ENCODE measurements at places on chromosomes 3 and 15. TPM values are rescaled to one million over a fixed set of nuclear protein-coding genes. Genes with fewer than 3 reads are reported as not detected.

GRCh38 chr3:61541694-61542093, 19.7 kb upstream of the PTPRG start:
- no peak for DNase-seq

- DNase-seq: no peak
These were observed 36.1 kb downstream of the TRAK1 start for GRCh38 chr3:42127226-42127625.

GRCh38 chr3:100396967-100397366, 3.9 kb downstream of the TOMM70 start:
- no peak for DNase-seq

DNA sequence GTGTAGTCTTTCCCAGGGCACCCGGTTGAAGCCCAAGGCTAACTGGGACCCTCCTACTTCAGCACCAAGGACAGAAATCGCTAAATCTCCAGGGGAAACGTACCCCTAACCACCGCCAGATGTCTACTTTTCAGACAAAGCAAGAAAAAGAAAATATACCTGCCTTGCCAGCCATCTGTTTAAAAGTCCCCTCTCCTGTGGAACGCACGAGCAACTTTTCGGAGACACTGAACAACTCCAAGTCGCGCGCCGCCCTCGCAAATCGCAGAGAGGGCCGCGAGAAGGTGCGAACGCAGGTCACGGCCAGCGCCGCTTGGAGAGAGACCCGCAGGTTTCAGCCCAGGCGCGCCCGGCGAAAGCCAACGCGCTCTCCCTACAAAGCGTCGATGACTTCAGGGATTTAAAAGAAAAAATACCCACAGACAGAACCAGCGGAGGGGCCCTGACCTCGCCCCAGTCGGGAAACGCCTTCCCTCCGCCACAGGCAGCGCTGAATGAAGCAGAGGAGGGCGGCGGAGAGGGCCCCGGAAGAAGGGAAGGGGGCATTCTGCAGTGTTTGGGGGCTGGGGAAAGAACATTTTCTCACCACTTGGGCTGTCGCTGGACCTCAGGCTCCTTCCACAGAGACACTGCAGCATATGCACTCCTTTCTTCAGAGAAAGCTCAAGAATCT, 213.1 kb downstream of the FGF12 start:
- no peak for DNase-seq

- no peak for DNase-seq
These were observed 21.3 kb downstream of the COLQ start for GRCh38 chr3:15500107-15500724.

DNA sequence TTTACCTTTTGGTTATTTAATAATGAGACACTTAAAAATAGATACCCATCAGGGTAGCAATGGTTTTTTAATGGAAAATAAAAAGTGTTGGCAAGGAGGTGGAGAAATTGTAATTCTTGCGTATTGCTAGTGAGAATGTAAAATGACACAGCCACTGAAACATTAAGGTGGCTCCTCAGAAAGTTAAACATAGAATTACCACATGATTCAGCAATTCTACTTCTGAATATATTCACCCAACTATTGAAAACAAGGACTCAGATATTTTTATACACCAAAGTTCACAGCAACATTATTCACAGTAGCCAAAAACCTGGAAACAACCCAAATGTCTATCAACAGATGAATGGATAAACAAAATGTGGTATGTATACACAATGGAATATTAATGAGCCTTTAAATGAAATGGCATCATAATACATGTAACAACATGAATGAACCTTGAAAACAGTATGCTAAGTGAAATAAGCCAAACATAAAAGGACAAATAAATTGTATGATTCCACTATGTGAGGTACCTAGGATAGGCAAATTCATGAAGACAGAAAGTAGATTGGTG, 163.5 kb downstream of the IMPG2 start:
- no peak for DNase-seq

- DNase-seq: no peak
These were observed 23.9 kb downstream of the LINGO1 start for GRCh38 chr15:77608774-77609173.

Gene FAM240A
- polyA plus RNA-seq: not detected

Gene SERINC4
- 0.39 TPM for polyA plus RNA-seq
